ENCODE measurements at places on chromosomes 12 and 14.

GRCh38 chr14:75433631-75434071 is 5.8 kb downstream of the JDP2 start:
- peak; percentile 77 for DNase-seq

- no peak for DNase-seq
These were observed 23.2 kb upstream of the MAGOHB start for GRCh38 chr12:10636611-10637010.

DNA sequence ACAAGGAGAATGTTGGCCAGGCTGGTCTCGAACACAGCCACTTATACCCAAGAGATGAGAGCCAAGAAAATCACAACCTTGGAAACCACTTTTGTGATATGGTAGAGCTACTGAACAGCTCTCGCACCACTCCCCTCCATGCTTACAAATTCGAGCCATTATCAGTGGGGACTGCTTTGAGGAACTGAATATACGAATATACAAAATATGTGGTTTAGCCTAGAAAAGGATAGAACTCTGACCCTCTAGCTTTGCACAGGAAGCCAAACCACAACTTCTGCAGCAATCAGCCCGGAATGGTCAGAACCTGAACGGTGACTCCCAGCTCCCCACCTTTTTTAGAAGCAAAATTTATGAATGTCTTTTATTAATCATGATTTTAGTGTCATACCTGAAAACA is 129.8 kb upstream of the TMEM132C start:
- DNase-seq: no peak

DNA sequence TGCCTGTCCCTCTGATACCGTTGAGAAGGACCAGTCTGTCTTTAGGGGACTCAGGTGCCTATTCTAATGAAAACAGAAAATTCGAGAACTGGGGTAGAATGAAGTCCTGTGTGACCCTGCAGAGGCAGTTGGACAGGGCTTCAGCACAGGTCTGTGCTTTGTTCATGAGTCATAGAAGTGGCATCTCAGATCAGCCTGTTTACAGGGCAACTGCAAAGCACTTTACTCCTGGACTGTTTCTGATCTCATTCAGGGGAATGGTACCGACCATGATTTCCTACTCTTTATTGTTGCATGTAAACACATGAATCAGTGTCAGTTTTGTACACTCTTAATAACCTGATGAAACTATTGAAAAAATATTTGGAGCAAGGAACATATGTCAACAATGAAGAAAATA is 1517.0 kb downstream of the AACS start:
- DNase-seq: no peak

DNA sequence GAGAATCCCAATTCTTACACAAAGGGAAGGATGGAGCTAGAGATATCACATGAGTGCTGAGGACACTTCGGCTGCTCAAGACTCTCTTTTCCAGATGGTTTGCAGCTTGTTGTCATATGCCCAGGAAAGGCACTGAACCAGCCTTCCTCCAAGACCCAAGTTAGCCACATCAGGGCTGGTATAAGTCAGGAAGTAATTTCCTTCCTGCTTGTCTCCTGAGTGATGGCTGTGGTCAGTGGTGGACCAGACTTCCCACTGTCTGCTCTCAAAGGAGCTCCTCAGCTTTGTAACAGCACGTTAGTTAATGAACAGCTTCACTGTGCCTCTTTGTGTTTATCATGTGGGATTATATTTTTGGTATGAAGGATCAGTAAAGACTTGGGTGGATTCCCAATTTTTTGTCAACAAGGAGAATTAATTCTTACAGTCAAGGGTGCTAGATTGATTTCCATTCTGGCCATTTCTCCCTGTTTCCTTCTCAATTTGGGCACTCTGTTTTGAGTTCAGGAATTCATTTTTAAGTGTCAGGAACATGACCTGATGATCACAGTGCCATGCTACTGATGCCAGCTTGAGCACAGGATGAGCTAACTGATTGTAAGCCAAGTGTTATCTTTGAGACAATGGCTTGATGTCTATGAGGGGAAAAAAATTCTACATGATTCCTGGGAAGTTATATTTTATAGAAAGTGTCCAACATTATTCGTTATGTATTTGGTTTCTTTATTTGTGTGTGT is 145.8 kb downstream of the GCH1 start:
- peak; percentile 33 for DNase-seq

DNA sequence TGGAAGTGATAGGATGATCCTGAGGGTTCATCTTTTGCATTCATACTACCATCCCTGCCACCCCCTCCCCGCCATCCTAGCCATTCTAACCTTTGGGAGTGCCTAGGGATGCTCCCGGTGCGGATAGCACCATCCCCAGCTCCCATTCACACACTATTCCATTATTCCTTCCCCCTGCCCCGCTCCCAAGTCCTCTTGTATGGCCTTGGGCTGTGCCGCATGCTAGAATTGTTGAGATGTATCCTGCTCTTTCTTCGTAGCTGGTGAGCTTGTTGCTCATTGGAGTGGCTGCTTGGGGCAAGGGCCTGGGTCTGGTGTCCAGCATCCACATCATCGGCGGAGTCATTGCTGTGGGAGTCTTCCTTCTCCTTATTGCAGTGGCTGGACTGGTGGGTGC is 644 bp downstream of the TSPAN31 start:
- DNase-seq: no peak

- DNase-seq: peak; percentile 22
These were observed 12.2 kb downstream of the RERG start for GRCh38 chr12:15208871-15209656.

- no peak for DNase-seq
These were observed 66.3 kb downstream of the INSM2 start for GRCh38 chr14:35600253-35600652.

DNA sequence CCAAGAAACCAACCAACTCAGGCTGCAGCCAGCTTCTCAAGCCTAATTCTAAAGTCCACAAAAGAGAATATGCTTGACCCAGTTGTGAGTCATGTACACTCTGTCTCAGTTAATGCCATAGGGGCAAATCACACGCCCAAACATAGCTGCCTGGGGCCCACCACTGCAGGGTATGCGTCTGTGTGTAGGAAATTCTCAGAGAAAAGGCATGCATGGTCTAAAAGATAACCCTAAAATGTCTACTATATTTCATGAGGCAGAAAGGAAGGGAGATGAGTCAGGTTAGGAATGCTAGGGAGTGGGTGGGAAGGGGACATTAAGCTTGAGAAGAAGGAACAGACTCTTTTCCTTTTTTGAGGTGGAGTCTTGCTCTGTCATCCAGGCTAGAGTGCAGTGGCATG is 22.3 kb upstream of the SPTLC2 start:
- peak; percentile 85 for DNase-seq

DNA sequence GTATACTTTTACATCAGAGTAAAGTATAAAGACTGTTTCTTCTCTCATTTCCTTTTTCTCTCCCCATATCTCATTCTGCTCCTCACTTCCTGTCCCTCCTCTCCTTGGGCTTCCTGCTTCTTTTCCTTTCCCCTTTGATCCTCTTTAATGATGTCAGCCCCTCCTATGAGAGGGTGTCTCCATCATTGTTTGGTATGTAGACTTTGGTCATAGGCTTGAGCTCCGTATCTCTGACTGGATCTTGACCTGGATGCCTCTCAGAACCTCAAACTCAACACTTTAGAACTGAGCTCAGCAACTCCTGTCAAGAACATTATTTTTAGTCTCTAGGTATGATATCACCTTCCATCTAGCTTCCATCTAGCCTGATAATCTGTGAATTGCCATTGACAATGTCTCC is 50.3 kb downstream of the AKAP6 start:
- no peak for DNase-seq

- DNase-seq: peak; percentile 11
These were observed 92.7 kb upstream of the HECTD1 start for GRCh38 chr14:31300296-31300695.

GRCh38 chr12:120554678-120555077 is 20.5 kb downstream of the RNF10 start:
- DNase-seq: no peak

GRCh38 chr14:98219638-98220037 is 1052.4 kb downstream of the BCL11B start:
- DNase-seq: no peak

- DNase-seq: no peak
These were observed 996 bp downstream of the SLC41A2 start for GRCh38 chr12:104956870-104957718.

GRCh38 chr12:49585477-49586459 is 17.8 kb upstream of the MCRS1 start:
- DNase-seq: no peak

DNA sequence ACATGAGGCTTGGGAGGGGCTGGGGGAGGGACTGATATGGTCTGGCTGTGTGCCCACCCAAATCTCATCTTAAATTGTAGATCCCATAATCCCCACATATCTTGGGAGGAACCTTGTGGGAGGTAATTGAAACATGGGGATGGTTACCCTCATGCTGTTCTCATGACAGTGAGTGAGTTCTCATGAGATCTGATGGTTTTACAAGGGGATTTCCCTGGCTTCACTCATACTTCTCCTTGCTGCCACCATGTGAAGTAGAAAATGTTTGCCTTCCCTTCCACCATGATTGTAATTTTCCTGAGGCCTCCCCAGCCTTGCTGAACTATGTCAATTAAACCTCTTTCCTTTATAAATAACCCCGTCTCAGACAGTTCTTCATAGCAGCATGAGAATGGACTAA is 362.9 kb downstream of the PCNX1 start:
- DNase-seq: no peak

GRCh38 chr12:4273273-4273651 is 300 bp upstream of the CCND2 start:
- no peak for DNase-seq

DNA sequence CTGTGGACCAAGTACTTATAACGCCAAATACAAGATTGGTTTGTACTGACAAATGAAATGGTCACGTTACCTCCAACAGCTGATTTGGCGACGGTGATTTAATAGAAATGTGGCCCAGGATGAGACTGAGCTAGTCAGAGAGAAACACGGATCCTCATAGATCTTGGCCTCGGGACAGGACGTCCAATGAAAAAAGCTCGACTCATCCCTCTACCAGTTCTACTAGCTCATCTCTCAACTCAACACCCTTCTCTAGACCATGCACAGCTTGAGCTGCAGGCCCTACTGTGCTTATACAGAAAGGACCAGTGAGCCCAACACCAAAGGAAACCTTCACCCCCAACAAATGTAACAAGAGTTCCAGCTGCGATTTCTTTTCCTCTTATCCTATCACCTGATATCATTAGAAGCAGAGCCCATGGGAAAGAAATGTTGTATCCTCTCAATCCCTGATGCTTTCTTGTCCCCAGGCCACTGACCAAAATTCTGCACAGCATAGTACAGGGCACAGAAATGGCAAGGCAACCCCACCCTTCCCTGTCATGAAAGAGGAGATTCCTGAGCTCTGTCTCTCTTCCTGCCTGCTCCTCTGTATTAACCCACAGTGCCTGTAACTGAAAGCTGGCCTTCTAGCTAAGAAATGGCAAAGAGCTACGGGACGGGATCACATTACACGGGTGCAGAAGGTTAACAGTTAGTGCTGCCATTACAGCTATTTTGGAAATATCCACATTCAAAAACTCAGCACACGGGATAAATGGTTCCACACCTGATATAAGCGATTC is 39.2 kb downstream of the DICER1 start:
- DNase-seq: no peak

DNA sequence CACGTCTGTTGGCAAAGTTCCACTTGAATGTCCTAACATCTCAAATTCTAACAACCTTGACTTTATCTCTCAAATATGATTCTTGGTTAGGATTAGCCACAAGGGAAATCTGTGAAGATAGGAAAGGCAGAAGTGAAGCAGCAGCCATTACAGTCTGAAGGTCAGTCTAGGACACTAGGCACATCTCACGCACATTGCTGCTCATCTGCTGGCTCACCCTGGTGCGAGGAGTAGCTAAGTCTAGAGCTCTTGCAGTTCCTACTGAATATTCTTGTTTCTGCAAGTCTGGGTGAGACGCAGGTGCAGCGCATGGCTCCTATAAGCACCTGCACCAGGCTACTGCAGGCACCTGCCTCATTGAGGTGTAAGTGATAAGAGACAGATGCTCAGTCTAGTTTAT is 6.4 kb upstream of the SLC25A3 start:
- DNase-seq: no peak

- DNase-seq: peak; percentile 56
These were observed 10.2 kb downstream of the BICD1 start for GRCh38 chr12:32116897-32117296.

GRCh38 chr12:68393417-68393816 is 61.3 kb upstream of the MDM1 start:
- DNase-seq: no peak

DNA sequence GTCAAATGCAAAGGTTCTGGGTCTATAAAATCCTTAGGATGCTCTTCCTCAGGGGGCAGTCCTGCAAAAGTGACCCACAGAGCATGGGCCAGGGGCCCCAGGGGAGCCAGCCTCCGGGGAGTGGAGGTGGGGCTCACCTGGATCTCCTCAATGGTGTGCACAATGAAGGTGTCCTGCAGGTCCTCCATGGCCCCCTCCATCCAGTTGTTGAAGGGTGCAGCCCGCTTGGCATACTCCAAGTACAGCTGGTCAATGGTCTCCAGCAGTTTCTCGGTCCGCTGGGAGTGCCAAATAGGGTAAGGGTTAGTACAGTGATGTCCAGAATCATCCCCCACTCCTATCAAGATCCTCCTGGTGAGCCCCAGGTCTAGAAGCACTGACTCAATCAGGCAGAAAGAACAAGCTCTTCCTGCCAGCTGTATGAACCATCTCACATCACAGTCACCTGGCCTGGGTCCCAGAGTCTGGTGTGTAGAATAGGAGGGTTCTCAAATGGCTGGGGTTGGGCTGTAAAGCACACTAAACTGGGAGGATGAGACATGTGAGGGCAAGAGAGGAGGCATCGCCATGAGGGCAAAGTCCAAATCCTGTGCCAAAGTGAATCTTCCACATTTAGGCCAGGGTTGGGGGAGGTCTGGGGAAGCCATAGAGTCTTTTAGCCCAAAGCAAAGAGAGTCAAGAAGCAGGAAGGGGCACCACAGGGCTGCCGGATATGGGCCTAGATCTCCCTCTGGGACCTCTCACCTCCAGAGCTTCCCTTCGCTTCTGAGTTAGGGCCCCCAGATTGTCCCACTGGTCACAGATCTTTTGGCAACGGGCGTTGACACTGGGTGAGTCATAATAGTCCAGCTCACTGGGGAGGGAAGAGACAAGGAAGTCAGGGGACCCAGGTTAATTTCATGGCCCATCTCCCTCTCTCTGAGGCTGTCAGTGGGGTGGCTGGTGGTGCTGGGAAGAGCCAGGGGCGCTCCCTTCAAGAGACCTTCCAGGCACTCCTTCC is 91.5 kb upstream of the ZFP36L1 start:
- DNase-seq: peak; percentile 86

- no peak for DNase-seq
These were observed 225.6 kb upstream of the HMGA2 start for GRCh38 chr12:65598688-65599087.
